ENCODE measurements at places on chromosomes 11 and 22.
A peak's percentile ranks its signal among the peaks of the same experiment; 100 is the strongest.

GRCh38 chr11:100932474-100933100 lies 197.0 kb downstream of the PGR start:
- no peak for DNase-seq

GRCh38 chr11:34415538-34415937 lies 23.2 kb upstream of the CAT start:
- no peak for DNase-seq

- DNase-seq = no peak
Observed at GRCh38 chr22:25823276-25823675, 81.3 kb downstream of the MYO18B start.

- DNase-seq = peak; percentile 27
Observed at GRCh38 chr11:73760135-73760678, 667 bp downstream of the RAB6A start.

- no peak for DNase-seq
Observed at GRCh38 chr11:626475-627307, at the start of gene SCT. Gene SCT, minus strand, starts transcription at chr11:627181. Its CDS starts 38 bp downstream, at chr11:627143.

GRCh38 chr11:8087185-8087584 lies 6.2 kb downstream of the TUB start:
- no peak for DNase-seq

- DNase-seq = no peak
Observed at GRCh38 chr11:882596-882995, 28.0 kb downstream of the CHID1 start.

- DNase-seq = no peak
Observed at GRCh38 chr22:26082866-26083265, 86.4 kb upstream of the SEZ6L start.

DNA sequence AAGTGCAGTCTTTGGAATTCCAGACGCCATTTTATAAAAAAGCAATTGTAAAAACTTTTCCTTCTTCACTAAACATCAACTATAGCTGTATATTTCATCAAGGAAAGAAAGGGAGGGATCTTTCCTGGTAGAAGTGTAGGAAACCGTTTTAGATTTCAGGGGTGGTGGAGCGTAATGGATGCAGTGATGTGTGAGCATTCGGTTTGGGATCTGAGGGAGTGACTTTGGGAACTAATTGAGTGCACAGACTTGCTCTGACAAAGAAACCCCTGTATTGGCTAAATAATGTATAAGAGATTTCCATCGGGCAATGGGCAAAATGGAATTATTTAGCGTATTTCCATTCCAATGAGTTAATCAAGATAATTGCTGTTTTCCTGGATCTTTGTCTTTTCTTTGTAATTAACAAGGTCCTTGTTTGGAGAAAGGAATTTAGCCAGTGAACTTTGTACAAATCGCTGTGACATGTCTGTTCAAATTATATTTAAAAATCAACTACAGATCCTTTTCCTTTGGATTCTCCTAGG lies 125.0 kb upstream of the NARS2 start:
- no peak for DNase-seq

- no peak for DNase-seq
Observed at GRCh38 chr11:102269927-102270326, 47.4 kb upstream of the BIRC3 start.

DNA sequence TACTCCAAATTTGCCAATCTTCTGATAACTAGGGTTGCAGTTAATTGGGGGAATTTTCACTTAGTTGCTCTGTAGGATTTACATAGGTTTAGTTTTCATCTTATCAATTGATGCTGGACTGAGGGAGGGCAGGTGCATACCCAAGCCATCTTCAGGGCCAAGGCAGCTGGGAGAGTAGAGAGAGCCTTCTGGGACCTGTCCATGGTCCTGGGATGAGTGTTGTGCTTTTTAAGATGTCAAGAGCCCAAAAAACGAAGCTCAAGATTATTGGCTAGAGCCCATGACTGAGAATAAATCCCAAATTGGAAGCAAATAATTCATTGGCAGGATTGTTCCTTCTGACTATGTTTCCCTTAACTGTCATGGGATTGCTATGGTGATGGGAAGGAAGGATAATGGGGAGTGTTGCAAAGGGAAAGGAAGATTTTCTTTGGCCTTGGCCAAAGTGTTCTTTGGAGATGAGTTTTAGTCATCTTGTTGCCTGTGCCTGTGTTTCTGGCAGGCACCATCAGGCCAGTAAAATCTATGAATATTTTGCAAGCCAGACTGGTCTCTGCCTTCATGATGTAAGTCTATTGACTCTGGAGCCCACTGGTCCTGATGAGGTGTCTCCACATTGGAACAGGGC lies 4.5 kb downstream of the SLC22A6 start:
- no peak for DNase-seq

GRCh38 chr11:93392867-93393266 lies 62.3 kb downstream of the DEUP1 start:
- DNase-seq = no peak

DNA sequence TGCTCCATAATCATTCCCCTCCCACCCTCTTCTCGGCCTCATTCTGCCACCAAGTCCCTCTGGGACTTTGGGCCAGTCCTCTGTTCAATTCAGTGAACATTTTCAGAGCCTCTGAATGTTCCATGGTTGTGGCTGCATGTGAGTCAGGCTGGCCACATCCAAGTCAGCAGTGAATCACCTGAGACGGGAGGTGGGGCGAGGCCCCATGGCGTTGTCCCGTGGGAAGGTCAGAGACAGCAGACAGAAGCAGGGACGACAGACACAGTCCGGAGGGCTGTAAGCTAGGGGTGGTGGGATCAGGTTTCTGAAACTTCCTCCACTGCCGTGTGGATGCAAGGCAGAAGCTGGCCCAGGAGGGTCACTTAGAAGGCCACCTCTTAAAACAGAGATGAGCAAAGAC lies 324.8 kb downstream of the MN1 start:
- DNase-seq = no peak

GRCh38 chr11:115007851-115008250 lies 329.5 kb downstream of the NXPE2 start:
- DNase-seq = no peak

DNA sequence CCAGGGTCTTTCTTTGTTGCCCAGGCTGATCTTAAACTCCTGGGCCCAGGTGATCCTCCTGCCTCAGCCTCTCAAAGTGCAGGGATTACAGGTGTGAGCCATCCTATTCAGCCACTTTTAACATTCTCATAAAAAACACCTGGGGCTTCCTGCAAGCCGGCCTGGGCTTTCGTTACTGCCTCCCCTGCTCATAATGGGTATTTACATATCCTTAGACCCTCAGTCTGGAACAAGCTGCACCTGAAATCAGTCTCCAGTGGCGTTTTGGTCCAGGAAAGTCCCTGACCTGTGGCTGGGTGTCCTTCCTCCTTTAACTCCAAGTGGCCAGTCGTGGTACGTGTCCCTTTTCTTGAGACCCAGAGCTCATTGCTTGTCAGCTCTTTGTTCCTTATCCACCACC lies 320.7 kb downstream of the TMEM135 start:
- no peak for DNase-seq

- no peak for DNase-seq
Observed at GRCh38 chr11:44960200-44960845, 9.6 kb upstream of the TP53I11 start.

DNA sequence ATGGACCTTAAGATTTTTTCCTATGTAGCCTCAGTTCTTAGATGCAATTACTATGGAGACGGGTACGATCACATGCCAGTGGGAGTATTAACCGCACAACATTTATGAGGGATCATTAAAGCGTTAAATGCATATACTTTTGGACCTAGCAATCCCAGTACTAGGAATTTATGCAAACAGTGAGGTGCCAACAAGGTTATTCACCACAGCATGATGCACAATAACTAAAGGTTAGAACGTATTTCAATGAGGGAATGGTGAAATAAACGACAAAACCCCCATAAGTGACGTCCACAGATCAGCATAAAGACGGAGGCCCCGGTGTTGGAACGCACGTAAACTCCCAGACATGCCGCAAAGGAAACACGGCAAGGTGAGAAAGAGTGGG lies 539 bp downstream of the SIRT3 start:
- DNase-seq = peak; percentile 2

GRCh38 chr11:33889296-33889695 lies 2.6 kb downstream of the LMO2 start:
- no peak for DNase-seq

- DNase-seq = peak; percentile 72
Observed at GRCh38 chr22:46073683-46074504, 76.4 kb upstream of the PPARA start.

- no peak for DNase-seq
Observed at GRCh38 chr11:36233204-36233603, 56.0 kb downstream of the COMMD9 start.

DNA sequence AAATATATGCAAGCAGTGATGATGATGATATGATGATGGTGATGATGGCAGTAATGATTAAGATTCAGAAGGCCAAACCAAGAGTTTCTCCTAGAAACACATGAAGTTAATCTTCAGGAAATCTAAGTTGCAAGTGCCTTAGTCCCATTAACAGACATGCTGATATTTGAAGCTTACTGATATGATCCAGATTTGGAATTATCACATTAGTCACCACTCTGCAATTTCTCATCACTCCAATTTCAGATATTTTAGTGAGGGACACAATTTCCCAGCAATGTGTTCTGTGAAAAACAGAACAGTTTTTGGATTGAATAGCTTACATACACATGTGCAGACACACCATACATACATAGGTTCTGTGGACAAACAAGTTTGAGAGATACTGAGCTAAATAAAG lies 411.4 kb upstream of the FAT3 start:
- no peak for DNase-seq

- peak; percentile 41 for DNase-seq
Observed at GRCh38 chr22:24521791-24522245, 26.7 kb downstream of the UPB1 start.

GRCh38 chr22:39236321-39237317 lies 8.2 kb downstream of the PDGFB start:
- DNase-seq = no peak

DNA sequence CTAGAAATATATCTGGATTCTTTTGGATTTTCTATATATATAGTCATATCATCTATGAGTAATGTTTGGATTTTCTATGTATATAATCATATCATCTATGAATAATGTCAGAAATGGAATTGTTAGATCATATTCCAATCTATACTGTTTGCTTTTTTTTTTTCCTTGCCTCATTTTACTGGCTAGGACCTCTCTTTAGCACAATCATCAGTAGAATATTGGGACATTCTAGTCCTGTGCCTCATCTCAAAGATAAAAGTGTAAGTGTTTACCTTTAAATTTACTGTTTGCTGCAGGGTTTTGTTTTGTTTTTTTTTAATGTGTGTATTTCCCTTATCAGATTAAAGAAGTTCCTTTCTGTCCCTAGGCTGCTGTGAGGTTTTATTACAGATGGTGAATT lies 97.0 kb downstream of the C11orf65 start:
- no peak for DNase-seq

DNA sequence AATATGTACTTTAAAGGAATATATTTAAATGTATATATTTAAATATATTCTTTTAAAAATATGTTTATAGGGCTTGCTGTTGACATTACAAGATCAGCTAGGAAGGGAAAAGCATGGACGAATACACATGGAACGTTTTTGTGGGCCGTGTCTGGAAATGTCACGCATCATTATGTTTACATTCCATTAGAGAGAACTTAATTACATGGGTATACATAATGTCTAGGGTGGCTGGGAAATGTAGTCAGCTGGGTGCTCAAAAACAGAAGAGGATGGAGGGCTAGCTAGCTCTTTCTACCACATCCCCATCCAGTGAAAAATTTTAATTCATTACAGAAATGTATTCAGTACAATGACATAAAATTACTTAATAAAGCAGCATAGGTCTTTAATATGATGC lies 371.2 kb downstream of the DYNC2H1 start:
- no peak for DNase-seq

GRCh38 chr22:46288846-46289243 lies 7.8 kb upstream of the GTSE1 start:
- DNase-seq = no peak

- DNase-seq = no peak
Observed at GRCh38 chr22:49540084-49540912, 287.4 kb downstream of the BRD1 start.

- peak; percentile 57 for DNase-seq
Observed at GRCh38 chr11:67381244-67381972, 8.0 kb upstream of the CLCF1 start.

DNA sequence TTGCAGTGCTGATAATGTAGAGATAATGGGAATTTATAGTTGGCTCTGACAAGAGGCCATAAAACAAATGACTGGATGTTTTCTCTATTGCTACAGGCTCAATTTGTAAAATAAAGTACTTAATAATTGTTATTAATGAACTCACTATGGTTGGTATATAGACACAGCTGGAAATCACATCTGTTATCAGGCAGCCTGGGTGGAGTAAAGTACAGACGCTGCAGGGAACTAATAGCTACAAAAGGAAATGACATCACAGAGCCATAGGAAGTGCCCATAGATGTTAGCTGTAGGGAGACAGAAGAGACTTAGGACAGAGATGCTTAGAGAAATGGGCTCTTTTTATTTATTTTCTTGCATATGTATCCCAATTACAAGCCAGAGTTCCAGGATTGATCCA lies 81.0 kb upstream of the SNX19 start:
- DNase-seq = no peak

DNA sequence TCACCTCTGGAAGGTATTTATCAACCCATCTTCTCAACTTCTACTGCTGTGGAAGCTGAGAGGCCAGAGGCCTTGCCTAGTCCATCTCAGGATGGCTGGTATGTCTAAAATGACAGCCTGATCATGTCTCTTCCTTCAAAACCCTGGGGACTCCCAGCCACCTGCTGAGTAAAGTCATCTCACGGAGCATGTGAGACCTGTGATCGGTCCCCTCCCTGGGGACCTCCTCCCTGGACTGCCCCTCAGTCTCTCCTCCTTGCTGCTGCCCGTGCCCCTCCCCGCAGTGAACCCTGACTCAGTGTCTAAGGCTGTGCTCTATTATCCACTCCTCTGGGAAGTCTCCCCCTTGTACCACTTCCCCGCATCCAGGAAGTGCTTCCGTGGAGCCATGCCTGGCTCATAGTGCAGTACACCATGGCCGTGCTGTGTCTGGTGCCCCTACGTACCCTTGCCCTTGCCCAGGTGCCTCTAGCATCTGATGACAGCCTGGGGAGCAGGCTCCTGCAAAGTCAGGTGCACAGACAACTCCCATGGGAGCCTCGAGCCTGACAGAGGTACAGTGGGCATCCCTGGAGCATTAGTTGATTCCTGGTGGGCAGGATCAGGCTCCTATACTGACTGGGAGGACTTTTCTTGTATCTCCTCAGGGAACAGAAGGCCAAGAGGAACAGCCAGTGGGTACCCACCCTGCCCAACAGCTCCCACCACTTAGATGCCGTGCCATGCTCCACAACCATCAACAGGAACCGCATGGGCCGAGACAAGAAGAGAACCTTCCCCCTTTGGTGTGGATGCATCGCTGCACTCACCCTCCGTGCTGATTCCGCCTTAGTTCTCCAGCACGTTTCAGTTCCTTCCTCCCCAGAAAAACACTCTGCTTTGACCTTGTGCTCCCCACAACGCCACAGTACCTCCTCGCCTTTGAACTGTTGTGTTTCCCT lies 13.8 kb downstream of the SMARCB1 start:
- no peak for DNase-seq

DNA sequence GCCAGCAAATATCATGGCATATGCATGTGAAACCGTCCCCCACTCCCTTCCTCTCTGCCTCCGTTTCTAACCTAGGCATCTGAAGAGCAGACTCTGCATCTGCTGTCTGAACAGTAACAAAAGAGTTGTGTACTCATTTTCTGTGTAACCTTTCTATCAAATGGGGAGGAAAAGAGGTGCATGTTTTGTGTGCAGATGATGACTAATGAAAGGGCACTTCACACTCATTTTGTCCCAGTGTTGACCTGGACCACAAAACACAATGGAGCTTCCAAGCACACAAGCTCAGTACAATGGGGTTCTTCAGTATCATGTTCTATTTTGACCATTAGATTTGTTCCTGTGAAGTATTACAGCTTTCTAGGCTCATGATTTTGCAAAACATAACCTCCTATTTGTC lies 13.0 kb downstream of the JHY start:
- DNase-seq = no peak

Measured in suppressor macrophage treated with lipopolysaccharide for 1 hour (primary cell).